Upper lobe of right lung (tissue), 1 donor: ENCODE measurements at places on chromosomes 3 and 15. TPM values are rescaled to one million over a fixed set of nuclear protein-coding genes. Genes with fewer than 3 reads are reported as not detected.

- DNase-seq = no peak
These were observed 89.0 kb upstream of the ONECUT1 start for GRCh38 chr15:52879145-52879544.

- DNase-seq = no peak
These were observed 324.0 kb upstream of the IL12A start for GRCh38 chr3:159664653-159665052.

- DNase-seq = no peak
These were observed 31.4 kb downstream of the SETMAR start for GRCh38 chr3:4334548-4334947.

DNA sequence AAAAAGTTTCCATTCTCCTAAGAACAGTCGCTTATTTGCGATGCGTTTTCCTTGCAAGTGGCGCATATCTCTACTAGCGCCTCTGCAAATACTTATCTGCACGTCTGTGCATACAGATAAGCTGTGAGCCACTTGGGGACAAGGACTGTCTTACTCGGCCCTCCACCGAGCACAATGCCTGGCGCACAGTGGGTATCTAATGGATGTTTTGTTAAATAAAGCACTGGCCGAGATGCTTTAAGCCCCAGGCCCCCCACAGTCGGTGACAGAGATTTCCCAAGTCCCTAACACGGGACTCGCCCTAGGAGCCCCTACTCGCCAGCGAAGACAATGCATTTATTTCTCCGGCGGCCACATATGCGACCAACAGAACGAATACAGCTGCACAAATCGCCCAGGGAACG lies 503 bp downstream of the HLTF start:
- no peak for DNase-seq

NR2E3 gene
- total RNA-seq = 0.26 TPM

- DNase-seq = no peak
These were observed 365.0 kb downstream of the SV2B start for GRCh38 chr15:91465086-91465485.
